ENCODE measurements at places on chromosomes 6 and 20.

GRCh38 chr6:122494665-122495272 lies 23.2 kb upstream of the SERINC1 start:
- no peak for DNase-seq

DNA sequence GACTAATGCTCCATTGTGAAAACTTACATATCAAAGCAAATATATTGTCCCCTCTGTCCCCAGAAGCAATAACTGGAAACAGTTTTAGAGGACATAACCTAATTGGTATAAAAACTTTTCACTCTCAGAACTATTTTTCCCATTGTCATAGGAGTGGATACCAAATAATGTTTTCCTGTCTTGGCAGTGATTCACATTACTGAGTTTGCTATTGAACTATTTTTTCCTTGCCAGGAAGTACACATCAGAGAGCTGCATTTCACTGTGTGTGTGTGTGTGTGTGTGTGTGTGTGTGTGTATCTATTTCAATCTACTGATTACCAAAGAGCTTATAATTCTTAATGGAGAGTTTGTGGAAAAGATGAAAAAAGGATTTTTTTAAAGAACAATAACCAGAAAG lies 45.4 kb downstream of the AKAP12 start:
- DNase-seq, result no peak

- DNase-seq, result no peak
Measured at GRCh38 chr6:106334646-106335448, 9.3 kb upstream of the ATG5 start.

DNA sequence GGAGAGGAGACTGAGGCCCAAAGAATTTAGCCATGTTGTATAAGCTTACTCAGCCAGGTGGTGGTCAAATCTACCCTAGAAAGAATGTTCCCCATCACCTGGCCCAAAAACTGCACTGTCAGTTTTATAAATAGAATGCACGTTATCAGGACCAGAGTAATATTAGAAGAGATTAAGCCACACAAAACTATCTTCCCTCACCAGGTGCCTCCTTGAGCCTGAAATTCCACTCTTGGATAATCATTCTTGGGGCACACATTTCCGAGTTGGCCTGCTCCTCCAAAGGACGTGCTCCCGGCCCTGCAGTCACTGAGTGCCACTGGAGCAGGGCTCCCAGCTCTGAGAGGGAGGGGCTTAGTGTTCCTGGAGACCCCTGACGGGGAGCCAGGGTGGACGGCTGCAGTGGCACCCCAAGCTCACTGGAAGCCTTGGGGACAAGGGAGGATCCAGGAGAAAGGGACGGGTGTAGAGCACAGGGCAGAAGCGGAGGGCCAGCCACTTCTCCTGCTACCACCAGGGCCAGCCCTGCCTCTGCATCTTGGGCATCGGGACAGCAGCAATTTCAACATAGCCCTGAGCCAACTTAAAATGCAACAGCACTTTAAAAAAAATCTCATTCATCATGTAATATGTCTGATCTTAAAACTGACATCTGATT lies 160.8 kb upstream of the QKI start:
- no peak for DNase-seq

GRCh38 chr20:32727683-32728082 lies 15.6 kb downstream of the COMMD7 start:
- DNase-seq, result peak; percentile 38

- DNase-seq, result no peak
Measured at GRCh38 chr20:61457725-61458124, 205.7 kb downstream of the CDH4 start.

DNA sequence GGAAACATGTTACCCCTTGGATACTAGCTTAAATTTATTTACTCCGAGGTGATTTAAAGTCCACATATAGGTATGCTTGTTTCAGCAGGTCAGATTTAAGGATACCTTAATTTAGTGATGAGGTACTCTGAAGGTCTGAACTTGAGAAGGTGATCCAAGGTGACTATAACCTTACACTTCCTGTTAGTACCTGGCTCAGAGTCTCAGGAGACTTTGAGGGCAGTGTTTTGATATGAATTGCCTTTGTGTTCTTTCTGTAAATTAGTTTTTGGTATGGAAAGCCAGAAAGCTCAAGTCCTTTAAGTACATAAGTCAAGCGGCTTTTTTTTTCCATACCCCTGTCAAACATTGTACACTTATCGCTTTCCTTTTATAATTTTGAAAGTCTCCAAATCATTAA lies 489.0 kb downstream of the CDKAL1 start:
- no peak for DNase-seq

DNA sequence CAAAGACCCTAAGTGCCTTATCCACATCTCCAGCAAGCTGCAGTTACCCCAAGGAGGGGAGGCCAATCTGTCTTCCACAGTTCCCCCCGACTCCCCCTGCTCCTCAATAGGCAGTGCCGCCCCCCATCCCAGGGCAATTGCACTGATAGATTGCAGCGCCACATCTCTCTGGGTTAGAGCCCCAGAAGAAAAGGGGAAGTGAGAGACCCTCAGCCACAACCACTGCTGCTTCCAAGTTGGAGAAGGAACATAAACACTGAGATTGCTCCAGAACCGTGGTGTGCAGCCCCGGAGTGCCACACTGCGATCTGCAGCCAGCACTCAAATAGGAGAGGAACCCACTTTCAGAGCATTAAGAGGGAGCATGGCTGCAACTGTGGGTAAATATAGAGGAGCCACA lies 101.5 kb downstream of the RWDD2A start:
- DNase-seq, result no peak

DNA sequence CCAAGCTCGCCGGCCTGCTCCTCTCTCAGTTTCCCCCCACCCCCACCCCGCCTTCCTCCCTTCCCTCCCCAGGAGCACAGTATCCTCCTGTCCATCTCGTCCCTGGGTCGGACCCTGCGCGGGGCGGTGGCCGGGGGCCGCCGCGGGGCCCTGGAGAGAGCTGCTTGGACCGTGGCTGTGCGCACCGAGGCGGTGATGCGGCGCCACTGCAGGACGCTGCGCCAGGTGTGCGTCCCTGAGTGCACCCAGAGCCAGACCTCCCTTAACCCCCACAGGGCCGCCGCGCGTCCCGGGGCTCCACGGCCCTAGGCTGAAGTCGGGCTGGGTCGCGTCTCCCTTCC lies 2.2 kb downstream of the C20orf204 start:
- DNase-seq, result no peak

DNA sequence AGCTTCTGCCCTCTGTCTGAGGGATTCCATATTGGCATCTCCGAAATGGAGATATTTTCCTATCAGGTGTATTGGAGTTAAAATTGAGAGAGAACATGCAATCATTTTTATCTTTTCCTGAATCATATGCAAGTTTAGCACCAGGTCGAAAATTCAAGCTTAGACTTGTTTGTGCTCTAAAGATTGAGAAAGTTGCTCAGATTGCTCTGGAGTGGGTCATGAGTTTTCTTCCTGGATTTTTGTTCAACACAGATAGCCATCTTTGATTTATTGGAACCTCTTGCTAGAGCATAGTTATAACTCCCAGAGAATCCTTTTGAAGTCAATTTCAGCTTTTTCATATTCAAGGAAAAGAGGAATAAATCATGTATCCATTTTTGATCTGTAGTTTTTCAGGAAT lies 373.5 kb upstream of the FLRT3 start:
- DNase-seq, result no peak

DNA sequence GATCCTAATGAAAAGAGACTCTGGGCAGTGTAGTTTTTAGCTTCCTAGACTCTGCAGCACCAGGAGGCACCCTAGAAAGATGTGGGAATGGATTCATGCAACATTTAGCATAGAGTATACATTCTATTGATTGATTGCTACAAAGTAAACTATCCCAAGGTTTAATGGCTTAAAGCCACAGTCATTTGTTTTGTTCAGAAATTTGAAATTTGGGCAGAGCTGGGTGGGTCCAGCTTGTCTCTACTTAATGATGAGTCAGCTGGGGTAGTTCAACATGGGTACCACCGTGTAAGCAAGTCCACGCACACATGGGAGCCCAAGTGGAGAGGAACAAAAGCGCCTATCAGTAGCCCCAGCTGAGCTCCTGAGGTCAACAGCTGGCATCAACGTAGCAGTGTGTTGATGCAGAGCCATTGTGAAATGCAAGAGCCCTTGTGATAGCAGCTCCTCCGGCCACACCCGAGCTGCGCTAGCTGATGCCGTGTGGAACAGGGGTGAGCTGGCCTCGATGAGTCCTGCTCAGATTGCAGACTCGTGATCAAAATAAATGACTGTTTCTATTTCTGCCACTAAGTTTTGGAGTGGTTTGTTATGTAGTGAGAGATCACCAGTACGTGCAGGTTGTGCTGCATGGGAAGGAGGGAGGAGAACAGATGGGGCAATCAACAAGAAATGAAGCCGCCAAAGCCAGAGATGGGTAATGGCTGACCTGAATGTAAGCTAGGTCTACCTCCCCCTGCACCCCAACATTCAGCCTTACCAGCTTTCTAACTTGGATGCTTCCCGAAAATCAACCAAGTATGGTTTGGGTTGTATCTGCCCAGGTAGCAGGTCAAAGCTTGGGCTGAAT lies 45.7 kb upstream of the TRAF3IP2 start:
- DNase-seq, result peak; percentile 77

DNA sequence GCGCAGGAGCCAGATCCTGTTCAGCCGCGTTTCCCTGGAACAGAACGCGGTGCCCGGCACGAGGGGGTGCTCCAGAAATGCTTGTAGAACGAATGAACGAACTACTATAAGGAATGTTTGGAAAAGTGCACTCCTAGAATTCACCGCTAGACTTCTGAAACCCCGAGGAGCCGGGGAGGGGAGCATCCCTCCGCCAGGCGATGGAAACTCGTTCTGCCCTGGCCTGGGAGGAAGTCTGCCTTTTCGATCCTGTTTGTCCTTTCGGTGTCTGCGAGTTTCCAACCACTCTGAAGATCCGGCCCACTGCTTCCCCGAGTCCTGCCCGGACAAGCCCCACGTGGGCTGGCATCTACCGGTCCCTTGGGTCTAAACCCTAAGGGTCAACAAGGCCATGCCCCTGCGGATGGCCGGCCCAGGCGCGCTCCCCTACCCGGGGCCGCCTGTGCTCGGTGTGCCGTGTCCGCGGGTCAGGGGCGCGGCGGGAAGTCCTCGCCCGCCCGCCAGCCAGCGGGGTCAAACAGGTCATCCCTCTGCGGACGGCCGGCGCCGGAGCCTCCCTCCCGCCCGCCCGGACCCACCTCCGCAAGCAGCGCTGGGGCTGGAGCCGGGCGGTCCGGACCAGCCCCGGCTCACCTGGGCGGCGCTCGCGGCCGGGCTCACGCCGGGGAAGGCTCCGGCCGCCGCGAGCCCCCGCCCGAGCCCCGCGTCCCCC lies 526 bp downstream of the SULF2 start:
- DNase-seq, result peak; percentile 36

GRCh38 chr6:4612636-4613171 lies 163.5 kb upstream of the CDYL start:
- DNase-seq, result peak; percentile 49
